Stimulated activated CD8-positive, alpha-beta memory T cell treated with anti-CD3 and anti-CD28 coated beads, Interleukin-2, amount 100 ng/mL, for 1 hour (primary cell): ENCODE measurements at places on chromosomes 6 and 20.

DNA sequence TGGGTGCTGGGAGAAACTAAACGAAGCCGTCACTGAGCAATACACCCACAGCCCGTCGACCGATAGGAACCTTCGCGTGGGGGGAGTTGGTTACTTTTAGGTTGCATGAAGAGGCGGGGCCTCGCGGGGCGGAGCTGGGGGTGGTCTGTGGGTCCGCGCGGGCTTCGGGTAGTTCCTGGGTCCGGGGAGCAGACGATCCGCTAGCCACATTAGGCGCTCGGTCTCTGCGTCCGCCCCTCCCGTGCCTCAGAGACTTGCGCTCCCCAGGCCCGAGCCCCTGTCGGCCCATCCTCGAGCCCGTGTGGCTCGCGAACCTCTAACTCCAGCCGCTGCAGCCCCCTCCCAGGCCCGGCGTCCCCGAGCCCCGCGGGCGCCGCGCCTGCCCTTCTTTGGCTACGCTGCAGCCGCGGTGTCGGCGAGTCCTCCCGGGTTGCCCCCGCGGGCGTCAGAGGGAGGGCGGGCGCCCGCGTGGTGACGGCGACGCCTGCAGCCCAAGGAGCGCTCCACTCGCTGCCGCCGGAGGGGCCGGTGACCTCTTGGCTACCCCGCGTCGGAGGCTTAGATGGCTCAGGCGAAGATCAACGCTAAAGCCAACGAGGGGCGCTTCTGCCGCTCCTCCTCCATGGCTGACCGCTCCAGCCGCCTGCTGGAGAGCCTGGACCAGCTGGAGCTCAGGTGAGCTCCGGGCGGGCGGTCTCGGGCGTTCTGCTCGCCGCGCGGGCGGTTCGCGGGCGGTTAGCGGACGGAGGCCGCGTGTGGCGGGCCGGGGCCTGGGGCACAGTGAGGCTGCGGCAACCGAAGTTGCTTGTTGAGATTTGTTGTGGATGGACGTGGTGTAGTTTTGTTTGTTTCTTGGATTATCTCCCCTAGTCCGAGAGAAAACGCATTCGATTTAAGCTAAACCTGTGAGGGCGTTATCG lies at the start of gene BAG2:
Gene BAG2, plus strand, starts transcription at position 191 of the 920 bp plus-strand sequence. Its CDS starts 372 bp downstream, at position 563.
- peak; percentile 80 for DNase-seq

- DNase-seq, result peak; percentile 27
Observed at GRCh38 chr20:41135187-41135887, 2.0 kb upstream of the PLCG1 start.

DNA sequence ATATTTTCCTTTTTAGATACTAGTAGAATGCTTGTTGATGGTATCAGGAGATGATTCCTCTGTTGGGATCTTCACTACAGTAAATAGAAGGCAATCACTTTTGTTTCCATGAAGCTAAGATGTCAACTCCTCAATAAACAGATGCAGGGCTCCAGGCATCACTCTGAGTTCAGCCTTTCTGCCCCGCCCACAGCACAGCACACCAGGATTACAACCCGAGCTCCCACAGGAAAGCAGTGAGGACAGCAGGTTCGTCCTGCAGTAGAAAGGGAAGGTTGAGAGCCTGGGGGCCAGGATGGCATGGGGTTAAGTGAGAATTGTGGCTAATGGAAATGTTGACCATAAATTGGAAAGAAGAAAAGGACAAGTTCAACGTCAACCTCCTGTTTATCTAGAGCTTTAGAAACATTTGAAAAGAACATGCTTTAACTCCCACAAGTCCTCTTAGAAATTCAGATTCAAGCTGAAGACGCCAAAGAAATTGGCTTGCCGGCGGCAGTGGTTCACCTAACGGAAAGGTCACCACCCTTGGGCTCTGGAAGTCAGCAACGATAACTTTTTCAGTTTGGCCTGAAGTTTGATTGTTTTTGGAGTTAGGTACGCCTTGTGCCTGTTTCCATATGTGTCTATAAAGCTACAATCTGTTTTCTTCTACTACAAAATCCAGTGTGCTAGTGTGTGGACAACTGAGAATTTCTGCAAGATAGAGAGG lies 144.4 kb upstream of the PDE10A start:
- no peak for DNase-seq

GRCh38 chr6:69135927-69136326 lies 500.8 kb downstream of the ADGRB3 start:
- DNase-seq, result no peak

DNA sequence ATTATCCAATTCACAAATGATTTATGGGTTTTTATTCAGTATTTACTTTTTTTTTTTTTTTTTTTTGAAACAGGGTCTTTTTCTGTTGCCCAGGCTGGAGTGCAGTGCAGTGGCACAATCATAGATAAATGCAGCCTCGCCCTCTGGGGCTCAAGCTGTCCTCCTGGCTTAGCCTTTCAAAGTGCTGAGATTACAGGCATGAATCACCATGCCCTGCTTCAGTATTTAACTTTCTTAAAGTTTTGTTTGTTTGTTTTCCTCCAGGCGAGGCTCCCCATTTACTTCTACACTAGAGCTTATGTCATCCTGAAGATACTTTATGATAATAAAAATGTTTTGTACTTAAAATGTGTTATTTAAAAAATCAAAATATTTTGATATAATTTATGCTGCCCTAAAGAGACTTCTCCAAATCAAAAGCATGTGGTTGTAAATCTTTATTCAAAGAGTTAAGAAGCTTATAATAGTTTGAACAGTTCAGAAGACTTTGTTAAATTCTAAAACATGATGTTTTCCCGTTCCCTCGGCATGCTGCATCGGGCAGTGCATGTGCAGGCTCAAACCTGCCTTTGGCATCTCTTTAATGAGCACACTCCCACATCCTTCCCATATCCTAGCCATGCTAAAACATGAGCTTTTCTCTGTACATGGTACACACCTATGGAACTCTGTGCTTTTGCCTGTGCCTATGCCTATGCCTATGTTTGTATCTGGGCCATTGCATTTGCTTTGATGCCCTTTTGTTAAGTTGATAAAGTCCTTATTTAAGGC lies 11.0 kb downstream of the SMPDL3A start:
- DNase-seq, result no peak

DNA sequence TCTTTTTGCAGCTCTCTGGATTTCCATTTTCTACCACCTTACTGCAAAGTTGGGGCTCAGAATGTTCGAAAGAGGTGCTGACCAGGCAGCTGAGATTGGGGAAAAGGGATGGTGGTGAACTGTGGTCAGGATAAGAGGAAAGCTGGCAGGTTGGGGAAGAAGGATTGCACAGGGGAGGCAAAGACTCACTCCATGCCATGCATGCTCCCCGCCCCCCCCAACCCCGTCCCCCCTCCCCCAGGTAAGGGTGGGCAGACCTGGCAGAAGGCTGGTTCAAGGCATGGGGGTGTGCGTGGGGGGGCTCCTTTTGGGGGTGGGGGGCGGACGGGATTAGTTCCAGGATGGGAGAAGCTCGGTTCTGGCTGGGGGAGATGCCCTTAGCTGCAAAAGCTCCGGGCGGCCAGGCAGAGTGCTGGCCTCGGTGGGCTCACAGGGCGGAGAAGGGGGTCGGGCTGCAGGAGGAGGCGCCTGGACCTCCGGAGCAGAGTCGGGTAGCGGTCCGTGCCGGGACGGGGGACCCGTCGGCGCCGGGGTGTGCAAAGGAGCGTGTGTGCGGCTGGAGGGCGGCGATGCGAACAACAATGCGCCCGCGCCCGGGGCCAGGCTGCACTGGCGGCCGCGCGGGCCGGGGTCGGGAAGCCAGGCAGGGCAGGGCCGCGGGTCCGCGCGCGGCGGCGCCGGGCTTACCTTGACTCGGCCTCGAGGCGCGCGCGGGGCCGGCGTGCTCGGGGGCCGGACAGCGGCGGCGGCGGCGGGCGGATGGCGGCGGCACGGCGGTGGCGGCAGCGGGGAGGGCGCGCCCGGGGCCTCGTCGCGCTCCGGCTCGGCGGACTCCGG lies 880 bp downstream of the ADNP start:
- no peak for DNase-seq

- DNase-seq, result no peak
Observed at GRCh38 chr20:49444553-49444990, 37.9 kb downstream of the KCNB1 start.

DNA sequence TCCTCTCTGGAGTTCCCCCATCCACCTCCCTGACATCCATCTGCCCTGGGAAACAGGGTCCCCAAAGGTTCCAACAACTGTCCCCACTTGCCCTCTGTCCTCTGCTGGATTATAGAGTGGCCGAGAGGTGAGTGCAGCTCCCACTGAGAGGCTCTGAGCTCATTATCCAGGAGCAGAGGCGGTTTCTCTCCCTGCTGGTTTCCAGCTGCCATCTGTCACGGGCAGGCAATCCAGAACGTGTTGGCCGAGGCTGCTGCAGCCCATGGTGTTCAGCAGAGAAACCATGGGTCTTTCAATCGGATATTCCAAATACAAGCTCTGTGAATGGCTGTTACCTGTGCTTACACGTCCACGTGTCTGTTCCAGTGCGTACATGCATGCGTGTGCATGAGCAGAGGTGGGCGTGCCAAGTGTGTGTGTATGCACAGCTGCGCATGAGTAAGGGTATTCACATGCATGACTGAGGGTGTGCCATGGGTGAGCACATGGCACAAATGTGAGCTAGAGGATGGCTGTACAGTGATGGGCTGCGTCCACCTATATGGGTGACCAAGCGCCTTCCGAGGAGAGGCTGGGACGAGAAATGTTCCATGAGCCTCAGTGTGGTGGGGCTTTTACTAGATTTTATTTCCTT lies 183.7 kb upstream of the PMEPA1 start:
- no peak for DNase-seq

DNA sequence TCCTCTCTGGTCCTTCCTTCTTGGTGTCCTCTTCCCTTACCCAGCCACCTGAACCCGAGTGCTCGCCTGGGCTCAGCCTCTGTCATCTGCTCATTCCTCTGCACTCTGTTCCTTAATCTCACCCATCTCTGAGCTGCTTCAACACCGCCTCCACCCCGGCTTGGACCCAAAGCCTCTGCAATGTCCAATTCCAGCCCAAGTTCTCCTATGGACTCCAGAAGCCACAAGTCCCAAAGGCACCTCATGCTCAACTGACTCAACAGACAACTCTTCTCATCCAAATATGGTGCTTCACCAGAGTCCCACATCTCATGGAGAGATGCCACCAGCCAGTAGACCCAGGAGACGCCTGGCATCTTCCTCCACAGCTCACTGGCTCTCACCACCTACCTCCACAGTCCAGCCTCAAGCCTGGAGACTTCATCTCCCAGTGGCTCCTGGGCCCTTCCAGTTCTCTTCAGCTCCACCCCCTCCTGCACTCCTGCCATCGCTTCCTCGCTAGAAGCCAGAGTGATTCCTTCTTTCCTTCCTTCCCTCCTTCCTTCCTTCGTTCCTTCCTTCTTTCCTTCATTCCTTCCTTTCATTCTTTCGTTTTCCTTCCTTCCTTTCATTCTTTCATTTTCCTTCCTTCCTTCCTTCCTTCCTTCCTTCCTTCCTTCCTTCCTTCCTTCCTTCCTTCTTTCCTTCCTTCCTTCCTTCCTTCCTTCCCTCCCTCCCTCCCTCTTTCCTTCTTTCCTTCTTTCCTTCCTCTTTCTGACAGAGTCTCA lies 40.9 kb upstream of the NNAT start:
- DNase-seq, result no peak

- no peak for DNase-seq
Observed at GRCh38 chr20:366719-367485, 13.7 kb upstream of the TRIB3 start.

DNA sequence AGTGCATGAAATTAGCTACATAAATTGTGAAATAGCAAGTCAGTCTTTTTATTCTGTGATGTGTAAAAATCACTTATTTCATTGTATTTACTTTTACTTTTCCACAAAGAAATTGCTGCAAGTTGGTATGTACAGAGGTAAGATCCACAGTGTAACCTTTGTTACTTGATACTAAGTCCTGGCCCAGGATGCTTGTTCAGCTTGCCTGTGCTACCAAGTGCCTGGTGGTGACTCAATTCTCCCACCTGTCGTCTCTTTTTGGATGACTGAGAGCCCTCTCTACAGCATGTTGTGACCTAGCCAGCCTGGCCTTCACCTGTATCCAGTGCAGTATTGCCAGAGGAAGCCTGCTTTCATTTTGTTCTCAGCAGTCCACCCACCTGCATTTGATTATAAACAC lies 54.9 kb downstream of the ANKRD6 start:
- DNase-seq, result no peak

DNA sequence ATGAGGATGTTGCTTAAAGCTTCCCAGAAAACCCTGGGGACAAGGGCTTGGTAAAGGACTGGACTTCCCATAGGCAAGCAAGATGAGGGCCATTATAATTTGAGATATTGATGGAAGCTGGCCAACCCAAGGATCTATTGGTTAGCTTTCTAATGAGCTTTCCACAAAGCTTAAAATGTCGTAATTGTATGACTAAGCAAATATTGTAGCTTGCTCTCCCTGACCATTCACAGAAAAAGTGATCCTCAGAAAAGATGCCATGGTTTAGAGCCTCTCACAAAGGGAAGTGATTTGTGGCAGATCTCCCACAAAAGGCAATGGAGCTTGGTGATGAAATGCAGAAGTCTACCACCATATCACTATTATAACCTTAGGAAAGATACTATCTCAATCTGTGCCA lies 13.6 kb downstream of the IL17F start:
- no peak for DNase-seq

DNA sequence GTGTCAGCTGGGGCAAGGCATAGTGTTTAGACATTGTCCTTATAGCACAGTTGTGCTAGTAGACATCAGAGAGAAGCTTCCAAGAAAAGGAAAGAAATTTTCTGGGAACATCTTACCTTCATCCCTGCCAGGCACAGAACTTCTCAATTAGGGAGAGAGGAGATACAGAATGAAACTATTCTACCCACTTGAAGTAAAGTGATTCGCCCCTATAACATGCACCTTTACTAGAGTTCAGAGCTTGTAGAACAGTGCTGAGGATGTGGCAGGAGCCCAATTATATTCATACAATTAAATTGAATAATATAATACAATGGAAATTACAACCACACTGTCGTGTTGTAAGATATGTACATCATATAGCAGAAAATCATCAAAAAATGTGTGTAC lies 1063.9 kb upstream of the CITED2 start:
- no peak for DNase-seq

DNA sequence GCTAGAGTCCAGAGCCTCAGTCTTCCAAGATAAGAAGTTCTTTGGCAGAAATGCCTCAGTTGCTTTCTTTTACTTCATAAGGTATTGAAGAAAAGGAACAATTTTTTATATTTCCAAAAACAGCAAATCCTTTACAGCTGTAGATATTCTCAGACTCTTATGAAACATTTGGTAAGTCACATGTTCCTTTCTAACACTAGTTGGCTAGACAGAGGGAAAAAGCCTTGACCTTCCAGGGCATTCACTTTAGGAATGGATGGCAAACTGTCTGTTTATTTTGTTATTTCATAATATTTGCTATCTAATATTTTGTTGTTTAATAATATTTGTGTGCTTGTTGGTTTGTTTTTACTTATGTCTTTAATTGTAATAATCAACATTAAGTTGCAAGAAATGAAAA lies 140.8 kb downstream of the PTPRK start:
- no peak for DNase-seq

- DNase-seq, result no peak
Observed at GRCh38 chr6:169618526-169619490, 83.0 kb downstream of the WDR27 start.

GRCh38 chr6:139187489-139187888 lies 52.6 kb downstream of the HECA start:
- no peak for DNase-seq

GRCh38 chr6:33839399-33840047 lies 35.7 kb upstream of the MLN start:
- DNase-seq, result no peak
